ENCODE measurements at places on chromosomes 7 and 10.
A peak's percentile ranks its signal among the peaks of the same experiment; 100 is the strongest.

DNA sequence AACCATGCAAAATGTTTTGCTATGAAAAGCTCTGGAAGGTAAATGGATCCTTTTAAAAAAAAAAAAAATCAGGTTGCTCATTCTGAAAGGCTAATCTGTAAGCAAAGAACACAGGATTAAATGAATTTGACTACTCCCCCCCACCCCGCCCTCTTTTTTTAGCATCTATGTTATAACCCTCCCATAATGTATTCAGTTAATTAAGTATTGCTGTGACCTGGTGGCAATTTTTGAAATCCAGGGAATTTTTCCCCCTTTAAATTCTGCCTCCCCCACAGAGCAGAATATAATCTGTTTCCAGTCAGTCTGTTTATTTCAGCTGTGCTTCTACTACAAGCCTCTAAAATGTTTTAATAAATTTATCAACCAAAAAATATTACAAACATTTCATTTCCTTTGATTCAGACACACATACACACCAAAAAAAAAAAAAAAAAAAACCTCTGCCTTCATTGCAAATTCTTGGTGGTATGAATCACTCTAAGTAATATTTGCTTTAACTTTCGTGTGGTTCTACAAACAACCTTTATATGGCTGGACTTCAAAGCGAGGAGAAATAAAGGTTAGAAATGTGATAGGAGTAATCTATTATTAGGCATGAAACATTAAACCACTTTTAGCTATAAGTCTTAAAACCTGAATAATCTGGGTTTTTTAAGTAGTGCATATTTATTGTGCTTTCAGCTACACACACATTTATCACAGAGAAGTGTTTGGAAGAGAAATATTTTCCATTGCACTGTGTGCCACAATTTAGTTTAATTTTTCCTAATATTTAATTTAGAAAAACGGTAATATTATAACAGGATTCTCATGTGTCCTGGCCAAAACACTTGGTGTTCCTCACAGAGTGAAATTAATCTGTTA is 64.4 kb upstream of the ARID5B start:
- peak; percentile 72 for DNase-seq

- peak; percentile 66 for DNase-seq
These were observed 14.4 kb downstream of the SCIN start for GRCh38 chr7:12584930-12585329.

- no peak for DNase-seq
These were observed 143.8 kb downstream of the AVL9 start for GRCh38 chr7:32639122-32639521.

- no peak for DNase-seq
These were observed 29.3 kb upstream of the PCBD1 start for GRCh38 chr10:70917635-70918034.

DNA sequence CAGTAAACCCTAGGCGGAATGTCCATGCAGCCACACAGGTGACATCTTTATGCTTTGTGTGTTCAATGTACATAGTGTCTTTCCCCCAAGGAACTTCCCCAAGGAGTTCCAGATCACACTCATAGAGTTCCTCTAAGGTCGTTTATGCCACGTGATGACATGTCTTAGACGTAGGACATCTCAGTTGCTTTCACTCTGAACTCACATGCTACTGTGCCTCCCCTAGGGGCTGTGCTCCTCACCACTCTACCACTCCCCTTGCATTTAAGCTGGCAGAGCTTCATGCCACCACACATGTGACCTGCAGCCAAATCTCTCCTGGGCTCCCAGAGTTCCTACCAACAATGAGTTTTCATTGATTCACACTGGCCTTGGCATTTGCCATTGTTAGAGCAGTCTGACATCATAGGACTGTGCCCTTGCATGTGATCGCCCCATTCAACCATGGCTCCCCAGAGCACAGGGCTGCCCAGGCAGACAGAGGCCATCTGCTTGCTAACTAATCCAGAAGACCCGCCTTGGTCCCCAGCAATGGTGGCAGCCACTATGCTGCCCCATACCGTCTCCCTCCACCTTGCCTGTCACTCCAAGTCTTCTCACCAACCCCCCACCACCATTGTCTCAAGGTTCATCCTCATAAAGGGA is 95.3 kb upstream of the MACROH2A2 start:
- DNase-seq: no peak

GRCh38 chr10:130190055-130190736 is 54.0 kb downstream of the GLRX3 start:
- peak; percentile 91 for DNase-seq

GRCh38 chr10:84177541-84178141 is 4.0 kb downstream of the GPR15LG start:
- no peak for DNase-seq

All from GM23248 (cell line).